LoVo (cell line): ENCODE measurements at places on chromosomes 3 and 15.

GRCh38 chr3:3619815-3620214 is 179.4 kb upstream of the LRRN1 start:
- no peak for DNase-seq

- no peak for DNase-seq
Observed at GRCh38 chr3:194395212-194395611, 3.9 kb downstream of the GP5 start.

DNA sequence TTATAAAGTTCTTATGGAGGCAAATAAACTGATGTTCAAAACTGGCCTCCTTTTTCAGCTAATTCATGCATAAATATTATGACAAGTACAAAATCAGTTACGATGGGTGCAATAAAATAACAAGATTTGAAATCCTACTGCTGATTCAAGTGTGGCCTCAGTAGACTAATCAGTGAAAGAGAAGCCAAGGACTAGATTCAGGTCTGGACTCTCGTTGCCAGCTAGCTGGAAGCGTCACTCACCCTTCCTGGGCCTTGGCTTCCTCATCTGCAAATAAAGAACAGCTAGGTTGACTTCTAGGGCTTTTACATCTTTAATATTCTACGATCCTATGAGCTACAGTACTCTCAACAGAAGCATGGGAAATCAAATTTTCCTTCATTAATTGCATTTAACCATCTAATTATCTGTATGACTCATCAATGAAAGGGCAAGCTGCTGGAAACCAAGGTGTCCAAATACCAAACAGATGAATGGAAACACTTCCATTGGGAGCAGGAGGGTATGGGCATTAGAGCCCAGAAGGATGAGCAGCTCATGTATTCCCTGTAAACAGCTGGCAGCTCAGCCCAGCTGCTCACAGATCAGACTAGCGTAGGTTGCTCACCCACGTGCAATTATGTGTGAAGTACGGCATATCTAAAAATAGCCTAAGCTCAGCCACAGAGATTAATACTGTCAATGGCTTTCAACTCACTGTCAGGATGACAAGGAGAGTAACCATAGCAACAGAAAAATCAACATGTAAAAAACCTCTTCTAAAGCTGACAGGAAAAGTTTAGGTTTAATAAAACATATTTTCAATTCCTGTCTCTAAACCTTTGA is 294.8 kb downstream of the PLCL2 start:
- no peak for DNase-seq

DNA sequence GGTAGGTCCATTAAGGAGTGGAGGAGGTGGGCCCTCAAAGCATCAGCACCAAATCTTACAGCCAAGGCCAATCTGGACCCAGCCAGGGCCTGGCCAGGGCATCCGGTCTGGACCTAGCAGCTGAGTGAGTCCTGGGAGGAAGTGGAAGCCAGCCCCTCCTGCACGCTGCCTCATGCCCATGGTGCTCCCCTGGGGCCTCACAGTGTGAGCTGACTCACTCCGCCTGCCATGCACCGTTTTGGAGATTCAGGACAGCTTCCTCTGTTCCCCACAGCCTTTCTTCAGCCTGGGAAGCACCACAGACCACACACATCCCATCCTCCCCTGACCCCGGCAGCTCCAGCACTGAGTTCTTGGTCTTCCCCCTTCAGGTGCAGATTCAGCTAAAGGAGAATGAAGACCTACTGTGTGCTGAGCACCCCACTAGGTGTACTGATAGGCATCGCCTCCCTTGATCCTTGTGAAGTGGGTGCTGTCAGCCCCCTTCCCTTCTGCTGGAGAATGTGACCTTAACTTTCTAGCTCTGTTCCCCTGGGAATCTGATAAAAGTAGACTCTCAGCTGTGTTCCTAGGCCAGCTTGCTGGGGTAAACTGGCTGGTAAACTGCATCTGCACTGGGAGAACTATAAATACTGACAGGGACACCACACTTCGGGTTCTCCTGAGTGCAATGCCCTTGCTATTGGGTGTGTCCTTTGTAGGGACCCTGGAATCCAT is 36.8 kb upstream of the SEC13 start:
- no peak for DNase-seq

GRCh38 chr3:51374456-51374855 is 10.6 kb upstream of the MANF start:
- DNase-seq = no peak
